ENCODE measurements at places on chromosomes 4 and X.

DNA sequence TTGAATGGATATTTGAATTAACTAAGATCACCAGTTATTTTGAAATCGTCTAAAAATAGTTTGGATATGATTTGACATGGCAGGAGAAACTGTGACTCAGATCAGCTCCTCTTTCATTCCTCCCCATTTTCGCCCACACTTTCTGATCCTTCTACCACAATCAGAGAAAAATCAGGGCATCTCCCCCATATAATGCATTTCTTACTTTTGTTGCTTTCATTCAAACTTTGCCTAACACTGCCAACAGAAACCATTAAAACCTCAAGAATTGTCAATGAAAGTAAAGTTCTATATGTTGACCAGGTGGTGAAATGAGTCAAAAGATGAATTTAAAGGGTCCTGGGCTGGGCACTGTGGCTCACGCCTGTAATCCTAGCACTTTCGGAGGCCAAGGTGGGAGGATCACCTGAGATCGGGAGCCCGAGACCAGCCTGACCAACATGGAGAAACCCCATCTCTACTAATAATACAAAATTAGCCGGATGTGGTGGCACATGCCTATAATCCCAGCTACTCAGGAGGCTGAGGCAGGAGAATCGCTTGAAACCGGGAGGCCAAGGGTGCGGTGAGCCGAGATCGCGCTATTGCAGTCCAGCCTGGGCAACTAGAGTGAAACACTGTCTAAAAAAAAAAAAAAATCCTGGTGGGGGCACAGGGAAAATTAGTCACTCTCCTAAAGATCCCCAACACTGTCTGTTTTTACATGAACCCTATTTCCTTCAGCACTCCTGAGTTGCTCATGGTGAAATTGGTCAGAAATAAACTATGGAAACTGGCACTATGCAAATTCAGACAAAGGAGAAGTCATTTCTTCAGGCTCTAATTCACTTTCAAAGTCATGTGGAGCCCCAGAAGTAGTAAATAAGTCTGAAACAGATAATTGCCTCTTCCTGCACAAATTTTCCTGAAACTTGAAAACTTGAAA lies 122.8 kb upstream of the NOCT start:
- DNase-seq: no peak

- no peak for DNase-seq
These were observed 174.7 kb downstream of the DACH2 start for GRCh38 chrX:86322913-86323312.

DNA sequence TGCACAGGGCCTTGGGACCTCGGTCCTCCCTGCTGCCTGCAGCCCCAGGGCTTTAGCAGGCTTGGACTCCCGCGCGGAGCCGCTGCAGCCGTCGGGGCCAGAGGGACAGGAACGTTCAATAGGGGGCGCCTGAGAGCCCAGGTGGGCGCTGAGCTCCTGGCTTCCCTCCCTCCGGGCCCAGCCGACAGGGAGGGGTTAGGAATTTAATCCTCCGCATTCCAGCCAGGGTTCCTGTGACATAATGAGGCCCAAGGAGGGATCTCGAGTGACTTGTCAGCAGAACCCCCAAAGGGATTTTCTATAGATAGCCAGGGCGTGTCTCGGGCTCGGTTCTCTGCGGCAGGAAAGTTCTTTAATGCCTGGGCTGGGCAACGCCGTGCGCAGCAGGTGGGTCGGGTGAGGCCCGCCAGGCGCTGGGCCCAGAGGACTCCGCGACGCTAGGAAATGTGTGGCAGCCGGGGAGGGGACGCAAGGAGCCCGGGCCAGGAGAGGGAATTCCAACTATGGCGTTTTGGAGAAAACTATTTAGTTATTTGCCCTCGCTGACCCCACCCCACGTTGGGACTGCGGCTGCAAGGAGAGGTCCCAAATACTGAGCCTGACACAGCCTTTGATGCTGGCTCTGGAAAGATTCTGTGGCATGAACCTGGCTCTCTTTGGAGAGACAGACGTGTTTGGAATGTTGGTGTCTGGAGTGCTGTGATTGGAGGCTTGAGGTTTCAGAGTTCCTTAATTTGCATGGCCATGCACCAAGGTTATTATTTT lies 285.2 kb upstream of the GATB start:
- no peak for DNase-seq

DNA sequence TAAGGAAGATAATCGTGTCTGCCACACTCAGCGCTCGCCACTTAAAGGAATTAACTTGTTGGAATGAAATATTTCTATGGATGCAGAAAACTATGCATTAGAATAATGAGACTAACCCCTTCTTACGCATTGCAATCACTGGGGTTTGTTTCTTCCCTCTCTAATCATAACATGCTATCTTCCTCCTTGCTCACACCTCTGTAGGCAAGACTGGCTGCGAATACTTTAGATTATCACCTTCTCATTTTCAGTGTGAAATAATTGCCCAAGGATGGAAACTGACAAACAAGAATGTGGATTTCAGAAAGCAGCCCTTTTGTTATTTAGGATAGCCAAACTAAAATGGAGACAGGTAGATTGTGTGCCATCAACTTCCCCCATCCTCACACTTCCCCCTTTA lies 349.4 kb downstream of the MID1IP1 start:
- no peak for DNase-seq

GRCh38 chr4:83605744-83606172 lies 69.8 kb downstream of the GPAT3 start:
- DNase-seq: no peak

GRCh38 chr4:182230256-182230655 lies 12.9 kb upstream of the TENM3 start:
- no peak for DNase-seq

DNA sequence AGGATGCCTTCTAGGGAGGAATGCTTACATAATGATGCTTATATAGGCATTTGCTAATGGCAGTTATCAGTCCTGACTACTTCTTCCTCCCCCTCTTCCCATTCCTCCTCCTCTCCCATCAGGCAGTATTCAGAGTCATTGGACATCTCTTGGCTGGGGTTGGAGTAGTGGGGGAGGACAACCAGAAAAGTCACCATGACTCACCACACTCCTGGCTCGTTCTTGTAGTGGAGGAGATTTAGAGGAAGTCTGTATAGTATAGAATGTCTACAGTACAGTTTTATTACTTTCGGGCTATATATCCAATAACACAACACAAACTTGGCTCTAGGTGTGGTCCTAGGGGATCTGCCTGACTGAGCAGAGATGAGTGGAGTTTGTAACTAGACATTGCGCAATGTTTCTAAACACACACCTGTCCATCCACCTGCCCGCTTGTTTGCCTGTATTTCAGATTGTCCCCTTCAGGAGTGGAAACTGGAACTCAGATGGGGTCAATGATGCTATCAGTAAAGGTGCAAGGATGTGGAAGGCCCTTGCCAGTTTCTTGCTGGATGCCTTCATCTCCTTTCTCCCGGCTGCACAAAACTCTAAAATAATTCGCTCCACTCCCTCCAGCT lies 27.9 kb upstream of the KIAA1210 start:
- DNase-seq: no peak

GRCh38 chr4:8304827-8305695 lies 35.5 kb downstream of the HTRA3 start:
- DNase-seq: no peak

GRCh38 chr4:78155616-78156105 lies 98.5 kb downstream of the FRAS1 start:
- no peak for DNase-seq

DNA sequence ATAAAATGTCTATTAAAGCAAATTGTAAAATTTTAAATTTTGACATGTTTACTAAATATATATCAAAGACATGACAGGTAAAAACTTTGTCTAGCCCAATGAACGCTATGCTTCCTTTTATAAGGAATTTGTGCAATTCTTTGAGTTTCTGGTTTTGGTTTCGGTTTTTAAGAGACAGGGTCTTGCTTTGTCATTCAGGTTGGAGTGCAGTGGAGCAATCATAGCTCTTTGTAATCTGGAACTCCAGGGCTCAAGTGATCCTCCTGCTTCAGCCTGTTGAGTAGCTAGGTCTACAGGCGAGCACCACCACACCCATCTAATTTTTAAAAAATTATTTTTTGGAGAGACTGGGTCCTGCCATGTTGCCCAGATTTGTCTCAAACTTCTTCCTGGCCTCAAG lies 60.7 kb downstream of the BLTP1 start:
- DNase-seq: no peak

GRCh38 chr4:94469221-94469784 lies 17.6 kb downstream of the PDLIM5 start:
- DNase-seq: no peak

DNA sequence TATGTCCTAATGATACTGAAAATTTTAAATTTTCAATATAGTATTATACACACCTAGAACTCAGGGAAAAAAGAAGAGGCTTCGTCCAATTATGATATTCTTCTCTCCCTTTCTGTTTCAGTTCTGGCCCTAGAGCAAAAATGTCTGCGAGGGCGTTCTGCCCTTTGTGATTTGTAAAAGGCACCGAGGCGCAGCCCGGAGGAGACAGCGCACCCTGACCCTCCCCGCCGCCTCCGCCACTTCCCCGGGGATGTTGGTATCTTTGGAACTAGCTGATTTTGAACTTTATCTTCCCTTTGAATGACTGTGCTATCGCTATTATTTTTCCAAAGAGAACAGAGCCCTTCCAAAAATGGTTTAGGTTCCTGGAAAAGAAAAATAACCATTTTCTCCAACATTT lies 173.2 kb upstream of the FAM9B start:
- DNase-seq: no peak

DNA sequence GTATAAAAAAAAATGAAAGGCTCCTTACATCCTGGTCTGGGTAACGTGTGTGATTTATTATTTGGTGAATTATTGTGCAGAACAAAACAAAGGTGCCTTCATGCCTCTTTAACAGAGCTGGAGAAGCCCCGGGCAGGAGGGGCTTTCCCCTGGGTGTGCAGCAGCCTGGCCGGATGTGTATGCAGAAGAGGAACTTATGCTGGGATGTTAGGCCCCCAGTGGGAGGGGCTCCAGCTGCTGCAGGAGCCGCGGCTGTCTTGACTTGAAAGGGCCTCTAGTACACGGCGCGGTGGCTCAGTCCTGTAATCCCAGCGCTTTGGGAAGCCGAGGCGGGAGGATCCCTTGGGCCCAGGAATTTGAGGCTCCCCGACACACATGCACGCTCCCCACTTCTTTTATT lies 16.0 kb downstream of the CCNQ start:
- no peak for DNase-seq

DNA sequence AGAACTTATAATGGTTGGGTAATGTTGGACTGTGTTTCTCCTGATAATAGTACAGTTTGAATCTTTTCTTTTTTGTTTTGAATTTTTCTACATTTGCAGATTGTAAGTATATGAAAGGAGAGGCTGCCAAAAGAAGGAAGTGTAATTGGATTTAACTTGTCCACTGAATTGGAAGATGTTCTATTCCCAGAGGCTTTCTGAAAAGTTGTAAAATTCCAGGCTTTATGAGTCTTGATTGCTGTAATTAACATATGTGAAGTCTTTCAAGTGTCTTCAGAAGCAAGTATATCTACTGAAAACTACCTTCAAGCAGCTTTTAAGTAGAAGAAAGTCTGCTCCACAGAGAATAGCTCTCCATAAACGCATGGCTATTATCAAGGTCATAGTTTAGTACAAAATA lies 2456.4 kb downstream of the PCDH7 start:
- DNase-seq: no peak
